ENCODE measurements at places on chromosomes 13 and 19.

- DNase-seq, result no peak
- no peaks in the 10 kb centered on the region for H3K4me1 ChIP-seq
- H3K4me3 ChIP-seq, result no peak overlapping the region
- H3K36me3 ChIP-seq, result no peaks in the 10 kb centered on the region
- no peaks in the 10 kb centered on the region for H3K27me3 ChIP-seq
- H3K27ac ChIP-seq, result no peak overlapping the region
Observed at GRCh38 chr19:31168106-31168625, 181.1 kb downstream of the TSHZ3 start.

DNA sequence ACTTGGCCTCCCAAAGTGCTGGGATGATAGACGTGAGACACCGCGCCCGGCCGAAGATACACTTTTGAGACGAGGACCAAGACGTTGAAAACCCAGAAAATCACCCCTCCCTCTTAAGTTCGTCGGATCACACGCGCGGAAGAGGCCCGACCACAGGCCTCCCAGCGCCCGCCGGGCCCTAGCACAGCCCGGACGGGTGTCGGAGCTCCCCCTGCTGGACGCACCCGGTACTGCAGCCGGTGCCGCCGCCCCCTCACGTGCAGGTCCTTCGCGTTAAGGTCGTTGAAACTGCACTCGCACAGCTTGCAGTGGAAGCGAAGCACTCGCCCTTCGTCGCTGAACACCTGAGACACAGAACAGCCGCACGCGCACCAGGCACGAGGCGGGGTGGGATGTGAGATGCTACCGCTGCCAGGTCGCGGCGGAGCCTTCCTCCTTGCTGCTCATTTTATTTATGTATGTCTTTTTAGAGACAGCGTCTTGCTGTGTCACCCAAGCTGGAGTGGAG lies 35.7 kb upstream of the MATK start:
- H3K27me3 ChIP-seq, result peaks cover 12% of the 10 kb centered on the region
- H3K36me3 ChIP-seq, result no peaks in the 10 kb centered on the region
- H3K4me3 ChIP-seq, result no peak overlapping the region
- DNase-seq, result peak; percentile 28

DNA sequence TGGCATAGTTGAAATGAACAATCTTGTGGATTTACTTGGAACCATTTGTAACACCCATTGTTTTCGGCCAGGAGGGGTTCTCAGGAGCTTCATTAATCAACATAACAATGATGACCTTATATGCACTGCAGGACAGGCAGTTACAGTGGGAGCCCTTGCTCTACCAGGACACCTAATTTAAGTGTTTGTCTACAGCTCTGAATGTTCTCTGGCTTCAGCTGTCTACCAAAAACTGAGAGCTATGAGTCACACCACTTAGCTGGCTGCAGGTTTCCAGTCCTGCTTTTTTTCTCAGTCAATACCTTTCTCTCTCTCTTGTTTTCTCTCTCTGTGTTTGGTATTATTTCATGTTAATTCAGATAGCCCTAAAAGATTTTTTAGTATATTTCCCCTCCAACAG lies 105.4 kb upstream of the MBNL2 start:
- no peak overlapping the region for H3K4me3 ChIP-seq
- peaks cover 22% of the 10 kb centered on the region for H3K4me1 ChIP-seq
- no peaks in the 10 kb centered on the region for H3K36me3 ChIP-seq
- H3K27me3 ChIP-seq, result no peaks in the 10 kb centered on the region
- peak overlapping the region; percentile 61 for H3K27ac ChIP-seq

DNA sequence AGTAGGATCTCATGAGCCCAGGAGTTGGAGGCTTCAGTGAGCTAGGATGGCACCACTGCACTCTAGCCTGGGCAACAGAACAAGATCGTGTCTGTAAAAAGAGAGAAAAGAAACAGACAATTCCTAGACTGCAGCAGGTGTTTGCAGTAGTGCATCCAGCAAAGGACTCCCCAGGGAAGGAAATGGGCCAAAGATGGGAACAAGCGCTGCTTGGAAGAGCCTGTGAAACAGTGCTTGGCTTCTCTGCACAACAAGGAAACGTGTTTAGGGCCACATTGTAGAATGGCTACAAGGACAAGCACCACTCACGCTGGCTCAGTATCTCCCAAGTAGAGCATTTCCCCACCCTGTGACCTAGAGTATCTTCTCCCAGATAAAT lies 35.5 kb upstream of the LDLR start:
- no peaks in the 10 kb centered on the region for H3K4me1 ChIP-seq
- peaks cover 8% of the 10 kb centered on the region for H3K36me3 ChIP-seq
- H3K4me3 ChIP-seq, result no peak overlapping the region
- DNase-seq, result no peak
- no peak overlapping the region for H3K27ac ChIP-seq

DNA sequence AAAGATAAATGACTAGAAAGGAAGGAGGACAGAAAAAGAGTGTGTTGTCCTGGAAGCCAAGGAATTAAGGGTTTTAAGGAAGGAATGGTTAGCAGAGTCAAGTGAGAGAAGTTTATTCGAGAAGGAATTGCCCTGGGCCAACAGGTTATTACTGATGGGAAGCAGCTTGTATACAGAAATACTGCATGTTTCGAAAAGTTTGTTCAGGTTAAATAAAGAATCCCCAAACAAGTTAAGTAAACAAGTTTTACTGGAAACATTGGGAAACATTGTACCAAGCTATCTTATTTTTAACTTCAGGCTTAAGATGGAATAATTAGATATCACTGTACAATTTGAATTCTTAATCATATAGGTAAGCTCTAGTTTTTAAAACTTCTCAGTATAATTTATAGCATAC lies 28.2 kb upstream of the FBXL3 start:
- H3K4me3 ChIP-seq, result no peak overlapping the region
- H3K4me1 ChIP-seq, result peaks cover 9% of the 10 kb centered on the region
- DNase-seq, result no peak
- no peaks in the 10 kb centered on the region for H3K27me3 ChIP-seq
- no peaks in the 10 kb centered on the region for H3K36me3 ChIP-seq

- H3K36me3 ChIP-seq, result peaks cover 92% of the 10 kb centered on the region
- H3K27ac ChIP-seq, result no peak overlapping the region
- H3K4me1 ChIP-seq, result no peaks in the 10 kb centered on the region
- no peaks in the 10 kb centered on the region for H3K27me3 ChIP-seq
Observed at GRCh38 chr19:5652261-5652660, 28.1 kb downstream of the MICOS13 start.

DNA sequence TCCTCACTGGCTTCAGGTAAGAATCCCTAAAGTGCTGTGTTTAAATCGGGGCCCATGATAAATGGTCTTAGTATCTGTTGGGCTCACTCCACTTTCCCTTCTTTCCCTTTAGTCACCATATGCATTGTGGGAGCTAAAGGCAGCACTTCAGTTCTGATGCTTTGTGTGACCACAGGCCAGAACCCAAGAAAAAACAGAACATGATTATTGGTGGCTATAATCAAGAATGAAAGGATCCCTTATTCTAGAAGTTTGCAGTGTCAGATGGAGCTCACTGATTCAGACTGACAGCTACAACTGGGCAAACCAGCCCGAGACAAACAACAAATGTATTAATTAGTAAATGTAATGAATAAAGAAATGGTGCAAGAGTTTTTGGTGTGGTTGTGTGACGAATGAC lies 57.3 kb upstream of the POMP start:
- H3K27me3 ChIP-seq, result no peaks in the 10 kb centered on the region
- H3K36me3 ChIP-seq, result no peaks in the 10 kb centered on the region
